ENCODE measurements at places on chromosomes 7 and 10.

DNA sequence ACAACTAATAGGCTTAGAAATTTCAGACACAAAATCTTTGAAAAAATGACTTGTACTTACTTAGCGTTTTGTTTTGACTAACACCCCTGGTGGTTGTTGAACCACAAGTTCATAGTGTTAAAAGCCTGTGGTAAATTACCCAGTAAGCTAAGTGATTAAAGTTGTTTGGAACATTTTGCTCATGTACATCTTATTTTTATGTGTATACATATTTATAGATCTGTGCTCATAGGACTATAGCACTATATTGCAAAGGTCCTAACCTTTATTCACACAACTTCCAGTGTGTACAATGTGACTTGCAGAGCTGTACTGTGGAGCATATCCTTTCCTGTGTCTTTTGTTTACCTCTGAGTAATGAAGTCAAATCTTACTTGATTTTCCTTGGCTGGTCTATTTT, 79.6 kb downstream of the BMPR1A start:
- DNase-seq, result no peak

- no peak for DNase-seq
These were observed 29.7 kb downstream of the HOXA1 start for GRCh38 chr7:27066148-27066547.

GRCh38 chr7:108634036-108634435, 64.4 kb downstream of the DNAJB9 start:
- no peak for DNase-seq

DNA sequence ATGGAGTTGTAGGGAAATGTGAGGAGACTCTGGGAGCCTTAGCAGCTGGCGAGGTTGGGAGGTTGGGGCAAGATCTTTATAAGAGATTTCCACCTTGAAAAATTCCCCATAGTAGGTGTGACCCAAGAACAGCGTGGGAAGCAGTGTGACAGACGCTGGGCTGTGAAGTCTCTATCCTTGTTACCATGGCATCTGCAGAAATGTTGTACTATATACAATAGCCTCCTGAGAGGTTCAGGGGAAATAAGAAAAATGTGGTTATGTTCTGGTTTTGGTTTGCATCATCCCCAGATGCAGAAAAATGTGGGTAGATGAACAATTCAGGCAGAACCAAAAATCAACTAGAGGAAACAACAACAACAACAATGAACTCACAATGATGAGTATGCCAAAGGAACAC, 498.6 kb downstream of the SH2D4B start:
- DNase-seq, result no peak

GRCh38 chr10:124197371-124198124, 104.2 kb upstream of the CHST15 start:
- DNase-seq, result no peak

DNA sequence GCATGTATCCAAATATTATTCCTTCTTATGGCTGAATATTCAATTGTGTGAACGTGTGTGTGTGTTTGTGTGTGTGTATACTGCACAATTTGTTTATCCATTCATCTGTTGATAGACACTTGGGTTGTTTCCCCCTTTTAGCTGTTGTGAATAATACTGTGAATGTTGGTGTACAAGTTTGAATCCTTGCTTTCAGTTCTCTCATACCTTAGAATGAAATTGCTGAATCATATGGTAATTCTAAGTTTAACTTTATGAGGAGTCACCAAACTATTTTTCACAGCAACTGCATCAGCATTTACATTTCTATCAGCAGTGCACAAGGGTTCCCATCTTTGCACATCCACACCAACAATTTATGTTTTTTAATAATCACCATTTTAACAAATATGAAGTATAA, 86.9 kb upstream of the GATAD1 start:
- DNase-seq, result no peak

Data from amniotic stem cell (primary cell).